ENCODE measurements at places on chromosomes 1 and 21.
A peak's percentile ranks its signal among the peaks of the same experiment; 100 is the strongest.

GRCh38 chr1:179015396-179015795 lies 10.3 kb upstream of the FAM20B start:
- DNase-seq: no peak

- peak; percentile 50 for DNase-seq
Measured at GRCh38 chr1:43285269-43285990, at the start of gene C1orf210. Gene C1orf210, minus strand, starts transcription at chr1:43285581. Its CDS starts 2,311 bp downstream, at chr1:43283270.

- DNase-seq: peak; percentile 57
Measured at GRCh38 chr1:219066631-219067349, 106.9 kb upstream of the LYPLAL1 start.

GRCh38 chr1:211634461-211634860 lies 41.0 kb downstream of the NEK2 start:
- DNase-seq: no peak

GRCh38 chr1:14009582-14009981 lies 309.6 kb downstream of the PRDM2 start:
- DNase-seq: no peak

GRCh38 chr1:6209661-6210580 lies 4.0 kb downstream of the RNF207 start:
- DNase-seq: no peak

DNA sequence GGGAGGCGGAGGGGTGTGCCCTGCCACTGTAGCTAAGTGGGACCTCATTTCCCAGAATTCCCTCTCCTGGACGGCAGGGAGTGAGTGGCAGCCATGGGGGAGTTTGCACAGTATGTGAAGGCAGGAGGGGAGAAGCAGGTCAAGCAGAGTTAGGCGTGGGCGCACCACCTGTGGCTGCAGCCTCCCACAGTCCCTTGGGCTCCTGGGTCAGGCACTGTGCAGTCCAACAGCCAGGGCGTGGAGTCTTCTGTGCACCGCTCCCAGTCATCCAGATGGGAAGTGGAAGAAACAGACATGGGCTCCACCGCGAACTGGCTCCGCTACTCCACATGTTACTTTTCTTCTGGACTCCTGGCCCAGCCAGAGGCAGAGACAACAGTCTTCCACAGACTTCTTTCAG lies 85.4 kb upstream of the TIAM1 start:
- no peak for DNase-seq

GRCh38 chr1:220335668-220336067 lies 63.4 kb upstream of the RAB3GAP2 start:
- DNase-seq: no peak

DNA sequence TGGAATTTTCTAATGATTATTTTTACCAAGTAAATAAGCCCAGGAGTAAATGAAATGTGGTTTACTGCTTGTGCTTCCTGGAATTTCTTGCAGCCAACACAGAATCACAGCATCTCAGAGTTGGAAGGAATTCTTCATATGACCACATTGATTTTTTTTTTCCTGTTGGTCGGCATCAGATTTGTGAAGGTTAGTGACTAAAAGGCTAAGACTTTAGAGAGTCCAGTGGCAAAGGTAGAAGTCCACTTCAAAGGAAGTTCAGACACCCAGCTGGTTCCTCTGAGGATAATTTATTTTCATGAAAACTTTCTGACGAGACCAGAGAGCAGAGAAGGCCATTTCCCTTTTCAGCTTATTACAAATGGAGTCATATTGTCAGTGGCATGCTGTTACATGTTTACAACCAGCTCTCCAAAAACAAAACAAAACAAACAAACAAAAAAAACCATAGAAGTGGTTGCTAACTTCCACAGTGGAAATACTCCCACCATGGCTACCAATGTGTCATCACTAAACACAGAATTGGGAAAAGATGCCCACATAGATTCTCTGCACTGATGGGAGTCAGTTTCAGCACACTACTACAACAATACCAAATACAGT lies 77.2 kb upstream of the CDC42BPA start:
- DNase-seq: no peak

DNA sequence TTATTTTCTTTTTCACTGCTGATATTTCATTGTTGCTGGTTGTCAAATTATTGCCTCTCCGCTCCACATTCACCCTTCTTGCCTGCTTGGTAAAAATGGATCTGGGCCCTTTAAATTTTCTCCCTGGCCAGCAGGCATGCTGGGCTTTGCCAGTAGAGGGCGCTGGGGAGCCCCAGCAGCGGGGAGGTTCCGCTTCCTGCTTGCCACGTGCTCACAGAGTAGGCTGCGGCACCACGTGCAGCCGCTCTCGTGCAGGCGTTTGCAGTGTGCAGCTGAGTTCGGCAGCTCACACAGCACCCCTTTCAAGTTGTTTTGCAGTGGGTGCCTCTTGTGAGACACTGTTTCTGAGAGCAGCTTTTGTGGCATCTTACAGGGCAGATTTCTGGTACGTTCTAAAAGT lies at the start of gene ACTL8:
ACTL8 (plus strand) TSS at position 214 of the 400 bp plus-strand sequence. CDS start 67,676 bp downstream, outside the sequence.
- no peak for DNase-seq

DNA sequence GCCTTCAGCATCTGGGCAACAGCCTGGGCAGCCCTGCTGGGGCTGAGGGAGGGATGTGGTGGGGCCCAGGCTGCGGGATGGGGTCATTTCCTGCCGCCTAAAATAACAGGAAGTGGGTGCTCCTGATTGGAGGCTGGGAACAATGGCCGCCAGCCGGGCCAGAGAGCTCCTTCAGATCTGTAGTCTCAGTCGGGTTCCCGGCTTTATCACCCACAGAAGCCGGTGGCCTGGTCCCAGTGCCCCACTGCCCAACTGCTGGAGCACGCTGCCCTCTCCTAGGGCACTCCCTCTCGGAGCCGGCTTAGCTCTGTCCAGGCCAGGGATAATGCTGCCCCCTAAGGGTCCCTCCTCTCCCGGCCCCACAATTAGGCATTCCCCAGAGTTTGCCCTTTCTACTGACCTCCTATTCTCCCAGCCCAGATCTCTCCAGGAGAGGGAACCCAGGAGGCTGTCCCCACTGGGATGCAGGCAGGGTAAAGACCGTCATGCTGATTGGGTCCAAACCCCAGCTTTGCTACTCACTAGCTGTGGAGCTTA lies 5.1 kb downstream of the MAP7D1 start:
- no peak for DNase-seq

- DNase-seq: no peak
Measured at GRCh38 chr1:209160230-209160629, 423.3 kb upstream of the CAMK1G start.

GRCh38 chr1:101293461-101294051 lies 56.7 kb downstream of the S1PR1 start:
- DNase-seq: peak; percentile 59

GRCh38 chr1:150003801-150004200 lies 6.7 kb downstream of the OTUD7B start:
- no peak for DNase-seq

GRCh38 chr1:221916176-221916575 lies 174.3 kb upstream of the DUSP10 start:
- DNase-seq: no peak

- DNase-seq: no peak
Measured at GRCh38 chr1:178028841-178029481, 59.1 kb upstream of the SEC16B start.

GRCh38 chr1:9363061-9363471 lies 70.4 kb downstream of the SPSB1 start:
- DNase-seq: no peak

GRCh38 chr1:156707417-156708217 lies 2.2 kb upstream of the CRABP2 start:
- no peak for DNase-seq

- peak; percentile 71 for DNase-seq
Measured at GRCh38 chr1:167171286-167171929, 49.3 kb upstream of the POU2F1 start.

GRCh38 chr1:207064561-207064960 lies 11.5 kb downstream of the PFKFB2 start:
- DNase-seq: no peak

DNA sequence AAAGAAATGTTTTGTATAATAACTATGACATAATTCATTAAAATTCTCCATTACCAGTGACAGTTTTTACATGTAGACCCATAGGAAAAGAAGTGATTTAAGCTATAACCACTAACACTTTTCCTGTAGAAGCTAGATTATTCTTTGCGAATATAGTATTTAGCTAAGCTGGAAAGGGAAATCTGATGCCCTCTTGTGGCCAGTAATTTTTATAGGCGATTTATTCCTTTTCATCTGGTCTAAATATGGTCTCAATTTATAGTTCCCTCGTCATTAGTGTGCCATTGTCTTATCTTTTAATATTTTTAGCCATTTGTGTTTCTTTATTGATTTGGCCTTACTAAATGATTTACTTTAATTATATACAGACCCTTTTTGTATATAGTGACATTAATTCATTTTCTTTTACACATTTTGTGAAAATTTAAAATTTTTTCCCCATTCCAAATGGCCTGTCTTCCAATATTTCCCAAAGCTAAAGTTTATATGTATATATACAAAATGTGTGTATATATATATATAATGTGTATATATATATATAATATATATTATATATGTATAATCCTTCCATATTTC lies 26.7 kb downstream of the BTG3 start:
- no peak for DNase-seq
